ENCODE measurements at places on chromosomes 16 and 17. TPM values are rescaled to one million over a fixed set of nuclear protein-coding genes. Genes with fewer than 3 reads are reported as not detected.
A peak's percentile ranks its signal among the peaks of the same experiment; 100 is the strongest.

- H3K36me3 ChIP-seq = no peaks in the 10 kb centered on the region
- H3K4me1 ChIP-seq = no peaks in the 10 kb centered on the region
- no peaks in the 10 kb centered on the region for H3K27me3 ChIP-seq
- no peak for DNase-seq
- no peak overlapping the region for H3K4me3 ChIP-seq
These were observed 114.8 kb downstream of the GRIN2A start for GRCh38 chr16:10067406-10067805.

DNA sequence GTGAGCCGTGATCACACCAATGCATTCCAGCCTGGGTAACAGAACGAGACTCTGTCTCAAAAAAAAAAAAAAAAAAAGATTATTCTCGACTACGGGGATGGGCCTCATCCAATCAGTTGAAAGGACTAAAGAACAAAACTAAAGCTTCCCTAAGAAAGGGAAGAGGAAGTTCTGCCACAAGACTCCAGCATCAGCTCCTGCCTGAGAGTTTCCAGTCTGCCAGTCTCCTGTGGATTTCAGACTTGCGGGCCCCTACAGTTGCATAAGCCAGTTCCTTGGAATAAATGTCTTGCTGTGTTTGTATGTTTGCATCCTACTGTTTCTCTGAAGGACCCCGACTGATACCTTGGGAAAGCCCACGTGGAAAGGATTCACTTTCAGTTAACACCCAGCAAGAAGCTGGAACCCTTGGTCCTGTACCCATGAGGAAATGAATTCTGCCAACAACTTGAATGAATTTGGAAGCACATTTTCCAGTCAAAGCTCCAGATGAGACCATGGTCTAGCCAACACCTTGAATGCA, 26.3 kb upstream of the FZD2 start:
- no peak overlapping the region for H3K27ac ChIP-seq
- H3K4me1 ChIP-seq = peaks cover 3% of the 10 kb centered on the region
- no peaks in the 10 kb centered on the region for H3K36me3 ChIP-seq
- DNase-seq = no peak
- no peak overlapping the region for H3K4me3 ChIP-seq

- H3K27me3 ChIP-seq = no peaks in the 10 kb centered on the region
- DNase-seq = no peak
- H3K4me3 ChIP-seq = no peak overlapping the region
- H3K27ac ChIP-seq = no peak overlapping the region
- H3K4me1 ChIP-seq = no peaks in the 10 kb centered on the region
These were observed 236.8 kb downstream of the MSI2 start for GRCh38 chr17:57493171-57493570.

GRCh38 chr16:2904922-2905240, 6.8 kb upstream of the FLYWCH1 start:
- no peaks in the 10 kb centered on the region for H3K36me3 ChIP-seq
- no peak for DNase-seq
- peak overlapping the region; percentile 77 for H3K4me3 ChIP-seq
- no peaks in the 10 kb centered on the region for H3K27me3 ChIP-seq

MAP1LC3B gene
- total RNA-seq = 12.1 TPM

ZDHHC1 gene
- total RNA-seq = 0.10 TPM

UMOD gene
- not detected for total RNA-seq

BCAR1 gene
- 21.7 TPM for total RNA-seq

- H3K4me3 ChIP-seq = no peak overlapping the region
- no peaks in the 10 kb centered on the region for H3K4me1 ChIP-seq
- no peak overlapping the region for H3K27ac ChIP-seq
- no peaks in the 10 kb centered on the region for H3K27me3 ChIP-seq
- DNase-seq = no peak
These were observed 20.2 kb upstream of the UMOD start for GRCh38 chr16:20372701-20373100.

- H3K27ac ChIP-seq = peak overlapping the region; percentile 7
- peak; percentile 58 for DNase-seq
- H3K27me3 ChIP-seq = no peaks in the 10 kb centered on the region
- H3K4me1 ChIP-seq = peaks cover 44% of the 10 kb centered on the region
- H3K36me3 ChIP-seq = no peaks in the 10 kb centered on the region
- no peak overlapping the region for H3K4me3 ChIP-seq
These were observed 150.7 kb downstream of the SOCS1 start for GRCh38 chr16:11105038-11105903.

DNA sequence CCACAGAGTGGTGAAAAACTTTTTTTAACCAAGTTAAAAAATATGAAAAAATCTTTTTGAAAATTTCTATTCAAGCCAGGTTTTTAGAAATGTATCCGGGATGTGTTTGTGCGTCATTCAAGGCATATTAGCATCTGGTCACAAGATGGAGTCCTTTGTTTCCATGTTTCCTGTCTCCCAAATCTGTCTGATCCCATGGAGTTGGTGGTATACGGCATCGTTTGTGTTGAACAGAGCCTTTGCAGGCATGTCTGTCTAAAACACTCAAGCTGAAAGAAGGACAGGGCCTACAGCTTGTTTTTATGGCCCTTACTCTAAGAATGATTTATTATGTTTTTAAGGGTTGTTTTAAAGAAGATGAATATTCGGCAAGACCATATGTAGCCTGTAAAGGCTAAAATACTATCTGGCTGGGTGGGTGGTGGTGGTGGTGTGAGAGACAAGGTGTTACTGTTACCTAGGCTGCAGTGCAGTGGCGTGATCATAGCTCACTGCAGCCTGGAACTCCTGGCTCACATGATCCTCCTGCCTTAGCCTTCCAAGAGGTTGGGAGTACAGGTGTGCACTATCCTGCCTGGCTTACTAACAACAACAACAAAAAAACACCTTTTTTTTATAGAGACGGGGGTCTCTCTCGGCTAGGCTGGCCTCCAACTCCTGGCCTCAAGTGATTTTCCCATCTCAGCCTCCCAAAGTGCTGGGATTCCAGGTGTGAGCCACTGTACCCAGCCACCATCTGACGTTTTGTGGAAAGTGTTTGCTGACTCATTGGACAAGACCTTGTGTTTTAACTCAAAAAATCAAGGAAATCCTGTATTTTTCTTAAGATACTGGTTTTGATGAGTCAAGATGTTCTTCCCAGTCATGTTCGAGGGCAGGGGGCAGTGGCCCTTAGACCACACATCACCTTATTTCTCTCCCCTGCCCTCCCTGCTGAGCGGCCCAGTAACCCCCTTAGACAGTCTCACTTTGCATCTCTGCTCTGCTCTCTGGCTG, 52.2 kb downstream of the NDE1 start:
- H3K27ac ChIP-seq = no peak overlapping the region
- peaks cover 37% of the 10 kb centered on the region for H3K36me3 ChIP-seq
- H3K4me3 ChIP-seq = no peak overlapping the region
- no peaks in the 10 kb centered on the region for H3K27me3 ChIP-seq
- H3K4me1 ChIP-seq = no peaks in the 10 kb centered on the region

GRCh38 chr16:84194470-84195200, 3.7 kb downstream of the ADAD2 start:
- H3K27ac ChIP-seq = no peak overlapping the region
- H3K4me3 ChIP-seq = no peak overlapping the region
- no peaks in the 10 kb centered on the region for H3K27me3 ChIP-seq
- peaks cover 2% of the 10 kb centered on the region for H3K4me1 ChIP-seq
- no peaks in the 10 kb centered on the region for H3K36me3 ChIP-seq
- DNase-seq = no peak

CCDC92B gene
- total RNA-seq = not detected

DNA sequence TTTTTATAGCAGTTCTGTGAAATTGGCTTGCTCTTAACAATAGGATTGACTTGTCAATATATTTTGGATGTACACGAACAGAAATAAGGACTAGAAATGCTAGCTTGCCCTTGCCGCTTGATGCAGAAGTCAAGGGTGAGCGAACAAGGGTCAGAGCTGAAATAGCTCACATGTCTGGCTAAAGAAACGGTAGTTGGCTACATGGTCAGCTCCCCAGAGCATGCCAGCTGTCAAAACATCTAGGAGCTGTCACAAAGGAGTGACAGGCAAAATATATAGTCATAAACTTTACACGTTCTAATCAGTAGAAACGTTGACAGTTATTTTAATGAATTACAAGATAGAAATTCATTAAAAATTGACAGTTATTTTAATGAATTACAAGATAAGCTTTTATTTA, 2.9 kb upstream of the MEIOB start:
- DNase-seq = no peak
- peaks cover 6% of the 10 kb centered on the region for H3K4me1 ChIP-seq
- H3K4me3 ChIP-seq = no peak overlapping the region
- H3K27me3 ChIP-seq = peaks cover 3% of the 10 kb centered on the region

GRCh38 chr17:2403044-2403443, 2.2 kb upstream of the MNT start:
- peaks cover 5% of the 10 kb centered on the region for H3K4me1 ChIP-seq
- H3K27ac ChIP-seq = no peak overlapping the region
- H3K36me3 ChIP-seq = no peaks in the 10 kb centered on the region
- H3K27me3 ChIP-seq = no peaks in the 10 kb centered on the region
- no peak overlapping the region for H3K4me3 ChIP-seq

ASGR2 gene
- not detected for total RNA-seq

PRSS33 gene
- not detected for total RNA-seq

KCNJ12 gene
- total RNA-seq = 0.20 TPM

HBZ gene
- total RNA-seq = not detected

SMIM22 gene
- not detected for total RNA-seq

GRCh38 chr16:7709186-7709585, 376.5 kb downstream of the RBFOX1 start:
- DNase-seq = no peak
- no peaks in the 10 kb centered on the region for H3K4me1 ChIP-seq
- H3K27ac ChIP-seq = no peak overlapping the region
- H3K4me3 ChIP-seq = no peak overlapping the region

GRCh38 chr16:26133416-26134093, 441.8 kb downstream of the HS3ST4 start:
- no peaks in the 10 kb centered on the region for H3K27me3 ChIP-seq
- no peak for DNase-seq
- H3K36me3 ChIP-seq = no peaks in the 10 kb centered on the region
- H3K4me3 ChIP-seq = no peak overlapping the region

DNA sequence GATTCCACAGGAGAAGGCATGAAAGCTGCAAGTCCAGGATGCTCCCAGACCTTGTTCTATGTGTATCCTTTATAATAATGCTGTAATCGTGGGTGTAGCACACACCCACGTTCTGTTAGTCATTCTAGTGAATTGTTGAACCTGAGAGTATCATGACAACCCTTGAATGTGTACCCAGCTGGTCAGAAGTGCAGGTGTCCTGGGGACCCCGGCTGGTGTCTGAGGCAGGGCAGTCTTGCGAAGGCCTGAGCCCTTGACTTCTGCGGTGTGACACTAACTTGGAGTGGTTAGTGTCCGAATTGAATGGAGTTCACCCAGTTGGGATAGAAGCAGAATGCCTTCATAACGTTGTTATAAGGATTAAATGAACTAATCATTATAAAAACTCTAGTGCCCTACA, 218.0 kb upstream of the TNRC6C start:
- H3K36me3 ChIP-seq = no peaks in the 10 kb centered on the region
- H3K27ac ChIP-seq = no peak overlapping the region
- DNase-seq = no peak

DNA sequence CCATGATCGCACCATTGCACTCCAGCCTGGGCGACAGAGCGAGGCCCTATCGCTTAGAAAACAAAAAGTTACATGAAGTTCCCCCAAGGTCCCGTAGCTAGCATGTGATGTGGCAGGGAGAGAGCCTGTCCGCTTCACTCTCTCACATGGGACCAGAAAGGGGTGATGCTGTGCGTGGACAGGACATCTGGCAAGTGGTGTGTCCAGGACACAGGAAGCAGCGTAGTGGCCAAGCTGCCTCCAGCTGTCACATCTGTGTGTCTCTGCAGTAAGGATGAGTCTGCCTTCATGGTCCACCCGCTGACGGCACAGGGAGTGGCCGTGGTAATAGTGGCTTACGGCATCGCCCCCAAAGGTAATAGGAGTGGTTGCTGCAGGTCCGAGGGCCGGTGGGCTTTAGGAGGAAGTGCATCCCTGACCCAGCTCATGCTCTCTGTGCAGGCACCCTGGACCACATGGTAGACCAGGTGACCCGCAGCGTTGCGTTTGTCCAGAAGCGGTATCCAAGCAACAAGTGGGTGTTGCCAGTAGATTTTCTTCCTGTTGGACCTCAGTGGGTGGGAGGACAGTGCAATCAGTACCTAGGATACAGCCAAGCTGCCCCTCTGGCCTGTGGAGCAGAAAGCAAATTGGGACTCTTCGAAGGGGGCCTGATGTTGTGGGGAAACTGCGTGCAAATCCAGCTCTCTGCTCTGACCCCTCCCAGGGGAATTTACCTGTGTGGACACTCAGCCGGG, 9.5 kb upstream of the BIRC5 start:
- DNase-seq = no peak
- H3K4me3 ChIP-seq = no peak overlapping the region
- H3K36me3 ChIP-seq = peaks cover 10% of the 10 kb centered on the region

RUNDC1 gene
- total RNA-seq = 10.8 TPM

DNA sequence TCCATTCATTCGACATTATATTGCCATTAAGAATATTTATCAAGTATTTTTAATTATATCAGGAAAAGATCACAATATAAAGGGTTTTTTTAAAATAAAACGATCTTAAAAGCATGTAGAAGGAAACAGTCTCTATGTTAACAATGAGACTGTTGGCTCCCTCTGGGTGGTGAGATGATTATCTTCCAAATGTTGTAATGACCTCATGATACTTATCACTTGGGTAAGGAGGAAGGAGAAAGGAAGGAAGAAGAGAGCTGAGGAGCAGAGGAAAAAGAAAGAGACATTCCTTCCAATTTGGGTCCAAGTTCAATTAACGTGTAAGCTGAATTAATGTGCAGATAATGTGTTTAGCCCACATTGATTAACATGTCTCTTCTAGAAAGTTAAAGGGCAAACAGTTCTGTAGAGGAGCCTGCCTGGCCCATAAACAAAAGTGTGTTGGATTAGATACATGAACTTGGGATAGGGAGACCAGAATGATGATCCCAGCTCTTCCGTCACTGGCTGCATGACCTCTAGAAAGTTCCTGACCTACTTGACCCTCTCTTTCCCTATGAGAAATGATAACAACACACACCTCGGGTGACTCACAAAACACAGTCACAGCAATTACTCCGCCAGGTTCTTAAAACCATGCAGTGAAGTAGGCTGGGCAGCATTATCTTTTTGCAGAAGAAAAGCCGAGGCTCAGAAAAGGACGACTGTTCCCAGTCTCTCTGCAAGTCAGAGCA, 32.0 kb downstream of the PIMREG start:
- no peaks in the 10 kb centered on the region for H3K27me3 ChIP-seq
- no peak for DNase-seq
- no peak overlapping the region for H3K4me3 ChIP-seq
- H3K36me3 ChIP-seq = no peaks in the 10 kb centered on the region
- no peak overlapping the region for H3K27ac ChIP-seq
- peaks cover 18% of the 10 kb centered on the region for H3K4me1 ChIP-seq
